ENCODE measurements at places on chromosomes 12 and 14.

GRCh38 chr12:47797441-47797840, 22.3 kb downstream of the HDAC7 start:
- DNase-seq, result no peak

DNA sequence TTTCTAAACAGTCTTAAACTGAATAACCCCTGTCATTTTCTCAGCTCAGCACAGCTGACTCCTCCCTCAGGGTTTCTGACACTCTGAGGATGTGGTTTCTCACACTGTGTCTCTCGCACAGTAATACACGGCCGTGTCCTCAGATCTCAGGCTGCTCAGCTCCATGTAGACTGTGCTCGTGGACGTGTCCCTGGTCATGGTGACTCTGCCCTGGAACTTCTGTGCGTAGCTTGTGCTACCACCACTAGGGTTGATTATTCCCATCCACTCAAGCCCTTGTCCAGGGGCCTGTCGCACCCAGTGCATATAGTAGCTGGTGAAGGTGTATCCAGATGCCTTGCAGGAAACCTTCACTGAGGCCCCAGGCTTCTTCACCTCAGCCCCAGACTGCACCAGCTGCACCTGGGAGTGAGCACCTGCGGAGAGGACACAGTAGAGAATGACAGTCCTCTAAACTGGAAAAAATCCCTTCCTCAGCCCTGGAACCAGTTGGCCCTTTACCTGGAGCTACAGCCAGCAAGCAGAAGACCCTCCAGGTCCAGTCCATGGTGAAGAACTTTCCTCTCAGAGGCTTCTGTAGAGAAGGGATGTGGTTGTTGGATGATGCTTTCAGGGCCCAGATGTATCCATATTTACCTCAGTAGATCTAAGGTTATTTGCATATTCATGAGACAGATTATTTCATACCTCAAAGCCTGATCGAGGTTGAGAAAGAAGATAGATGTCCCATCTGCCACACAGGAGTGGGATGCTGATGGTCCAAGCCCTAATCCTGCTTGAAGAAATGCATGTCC, 984.8 kb downstream of the TMEM121 start:
- DNase-seq, result no peak

GRCh38 chr14:81161088-81161487, 59.7 kb downstream of the GTF2A1 start:
- DNase-seq, result no peak

DNA sequence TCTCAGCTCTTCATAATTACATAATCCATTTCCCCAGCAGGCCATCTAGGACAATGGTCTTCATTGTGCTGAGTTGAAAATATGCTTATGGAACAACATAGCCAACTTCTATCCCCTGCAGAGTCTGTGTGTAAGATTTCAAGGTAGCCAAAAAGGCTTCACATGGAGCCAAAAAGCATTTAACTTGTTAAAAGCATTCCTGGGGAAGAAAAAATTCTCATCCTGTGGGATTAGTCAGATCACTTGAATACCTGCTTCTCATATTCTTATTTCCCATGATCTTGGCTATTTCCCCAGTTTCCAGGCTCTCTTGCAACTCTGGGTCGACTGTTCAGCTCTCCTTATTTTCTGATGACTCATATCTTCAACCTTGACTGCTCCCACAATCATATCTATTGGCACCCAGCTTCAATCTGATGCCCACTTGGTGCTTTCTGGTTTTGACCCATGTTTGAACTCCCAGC, 178.9 kb downstream of the KLHL28 start:
- no peak for DNase-seq

DNA sequence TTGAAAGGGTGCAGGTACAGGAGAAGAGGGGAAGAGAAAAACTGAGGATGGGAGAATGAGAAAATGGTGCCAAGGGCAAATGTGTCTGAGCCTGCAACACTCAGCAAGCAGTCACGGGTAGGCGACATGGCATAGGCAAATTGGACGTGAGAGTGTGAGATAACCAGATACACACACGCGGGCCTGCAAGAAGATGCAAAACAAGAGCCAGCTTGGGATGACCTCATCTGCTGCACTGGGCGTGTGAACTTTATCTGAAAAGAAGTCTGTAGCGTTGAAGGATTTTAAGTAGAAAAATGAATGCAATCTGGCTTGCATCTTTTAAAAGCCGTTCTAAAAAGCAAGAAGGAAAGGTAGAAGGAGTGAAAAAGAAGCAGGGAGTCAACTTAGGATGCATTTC, 160.4 kb downstream of the NTF3 start:
- no peak for DNase-seq

GRCh38 chr12:70393787-70394499, 27.9 kb downstream of the KCNMB4 start:
- DNase-seq, result no peak

GRCh38 chr12:45725631-45726602, 3.6 kb upstream of the ARID2 start:
- peak; percentile 34 for DNase-seq

DNA sequence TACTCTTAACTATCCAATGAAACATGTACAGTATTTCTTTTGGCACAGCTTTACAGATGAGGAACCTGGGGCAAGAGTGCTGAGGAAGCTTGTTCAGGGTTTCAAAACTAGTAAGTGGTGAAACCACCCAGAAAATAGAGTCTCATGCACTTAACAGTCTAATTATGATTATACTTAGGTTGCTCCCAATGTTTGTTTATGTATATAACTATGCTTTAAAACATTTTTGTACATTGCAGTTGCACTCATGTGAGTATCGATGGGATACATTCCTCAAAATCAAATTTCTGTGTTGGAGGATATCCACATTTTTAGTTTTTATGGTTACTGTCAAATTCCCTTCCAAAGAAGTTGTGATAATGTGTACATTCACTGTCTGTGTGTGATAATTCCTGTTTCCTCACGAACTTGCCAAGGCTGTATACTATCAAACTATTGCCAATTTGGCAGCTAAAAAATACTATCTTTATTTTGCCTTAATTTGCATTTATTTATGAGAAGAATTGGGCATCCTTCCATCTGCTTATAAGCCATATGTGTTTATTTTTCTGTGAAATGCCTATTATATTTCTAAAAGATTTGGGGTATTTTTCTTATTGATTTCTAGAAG, 143.9 kb upstream of the SSTR1 start:
- no peak for DNase-seq

DNA sequence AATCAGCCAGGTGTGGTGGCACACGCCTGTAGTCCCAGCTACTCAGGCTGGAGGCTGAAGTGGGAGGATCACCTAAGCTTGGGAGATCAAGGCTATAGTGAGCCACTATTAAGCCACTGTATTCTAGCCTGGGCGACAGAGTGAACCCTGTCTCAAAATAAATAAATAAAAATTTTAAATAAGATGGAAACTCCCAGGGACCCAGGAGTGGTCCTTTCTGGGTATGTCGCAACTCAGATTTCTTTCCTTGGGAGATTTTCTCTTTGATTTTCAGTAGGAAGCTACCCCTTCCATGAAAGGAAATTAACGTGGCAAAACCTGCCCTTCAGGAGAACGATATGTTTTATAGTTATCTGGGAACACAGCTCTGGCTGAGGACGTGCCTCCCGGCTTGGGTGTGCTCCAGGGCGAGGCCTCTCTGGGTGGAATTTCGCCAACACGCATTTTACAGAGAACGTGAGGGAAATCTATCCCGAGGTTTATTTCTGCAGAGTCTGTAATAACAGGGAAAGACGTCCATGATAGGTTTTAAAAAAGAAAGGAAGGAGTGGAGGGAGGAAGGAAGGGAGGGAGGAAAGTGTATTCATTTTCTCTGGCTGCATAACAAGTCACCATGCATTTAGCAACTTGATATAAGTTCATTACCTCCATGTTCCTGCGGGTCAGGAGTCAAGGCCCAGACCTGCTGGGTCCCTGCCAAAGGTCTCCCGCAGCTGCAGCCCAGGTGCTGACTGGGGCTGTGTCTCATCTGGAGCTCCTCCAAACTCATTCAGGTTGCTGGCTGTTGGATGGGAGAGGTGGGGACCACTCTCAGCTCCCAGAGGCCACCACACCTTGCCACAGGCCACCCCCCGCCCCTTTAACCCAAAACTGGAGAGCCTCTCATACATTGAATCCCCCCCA, 80.6 kb upstream of the GSC start:
- no peak for DNase-seq

- DNase-seq, result no peak
Measured at GRCh38 chr14:67961676-67962075, 142.1 kb downstream of the RAD51B start.

- no peak for DNase-seq
Measured at GRCh38 chr14:70655110-70655826, 13.6 kb downstream of the TTC9 start.

DNA sequence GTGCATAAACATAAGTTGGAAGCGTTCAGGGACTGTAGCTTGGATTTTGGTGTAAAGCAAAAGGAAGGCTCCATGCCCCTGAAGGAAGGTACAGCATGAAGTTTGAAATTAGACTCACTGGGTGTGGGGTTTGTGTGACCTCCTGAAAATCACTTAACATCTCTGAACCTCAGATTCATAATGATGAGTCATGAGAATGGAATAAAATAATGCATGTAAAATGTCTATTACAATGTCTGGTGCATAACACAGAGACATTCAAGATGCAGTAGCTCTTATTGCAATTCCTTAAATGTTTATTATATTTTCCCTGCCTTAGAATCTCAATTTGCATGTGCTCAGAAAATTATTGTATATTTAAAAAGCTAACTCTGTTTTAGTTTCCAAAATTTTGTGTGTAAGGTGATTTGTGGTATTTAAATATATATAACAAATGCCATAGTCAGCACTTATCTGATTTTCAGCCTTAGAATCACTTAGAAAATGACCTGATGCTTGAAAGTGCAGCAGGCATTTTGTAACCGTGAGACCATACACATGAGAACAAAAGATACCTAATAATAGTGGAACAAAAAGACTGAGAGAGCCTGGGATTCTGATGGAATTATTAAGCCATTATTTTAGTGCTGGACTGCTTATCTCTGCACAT, 66.3 kb downstream of the E2F7 start:
- DNase-seq, result no peak

DNA sequence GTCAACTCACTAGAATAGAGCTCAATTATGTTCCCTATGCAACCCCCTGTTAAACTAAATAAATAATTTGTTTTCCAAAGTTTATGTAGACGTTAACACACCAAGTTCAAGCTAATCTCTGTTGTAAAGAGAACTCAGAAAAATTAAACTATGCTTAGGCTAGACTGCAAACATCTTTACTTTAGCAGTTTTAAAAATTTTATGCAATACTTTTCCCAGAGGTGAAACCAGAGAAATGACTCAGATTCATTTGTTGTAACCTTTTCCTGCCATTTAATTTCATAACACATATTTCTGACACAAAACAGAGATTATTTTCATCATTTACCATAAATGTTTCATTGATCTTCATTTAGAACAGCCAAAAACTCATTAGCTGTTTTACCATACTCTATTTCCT, 27.4 kb downstream of the ABCC9 start:
- no peak for DNase-seq

DNA sequence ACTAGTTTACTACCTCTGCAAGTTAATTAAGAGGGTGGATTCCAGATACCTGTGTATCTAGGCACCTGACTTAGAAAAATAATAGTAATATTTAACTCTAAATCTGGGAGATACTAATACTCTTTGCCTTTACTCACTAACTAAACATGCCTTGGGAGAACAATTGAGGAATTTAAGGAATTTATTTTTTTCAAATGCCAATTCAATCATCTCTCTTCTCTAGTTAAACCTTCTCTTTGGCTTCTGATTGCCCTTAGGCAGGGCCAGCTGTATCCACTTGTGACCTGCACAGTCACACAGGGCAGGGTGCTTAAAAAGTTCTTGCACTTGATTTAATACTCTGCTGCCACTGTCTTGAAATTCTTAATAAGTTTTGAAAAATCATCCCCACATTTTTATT, 142.4 kb downstream of the PLCZ1 start:
- no peak for DNase-seq

DNA sequence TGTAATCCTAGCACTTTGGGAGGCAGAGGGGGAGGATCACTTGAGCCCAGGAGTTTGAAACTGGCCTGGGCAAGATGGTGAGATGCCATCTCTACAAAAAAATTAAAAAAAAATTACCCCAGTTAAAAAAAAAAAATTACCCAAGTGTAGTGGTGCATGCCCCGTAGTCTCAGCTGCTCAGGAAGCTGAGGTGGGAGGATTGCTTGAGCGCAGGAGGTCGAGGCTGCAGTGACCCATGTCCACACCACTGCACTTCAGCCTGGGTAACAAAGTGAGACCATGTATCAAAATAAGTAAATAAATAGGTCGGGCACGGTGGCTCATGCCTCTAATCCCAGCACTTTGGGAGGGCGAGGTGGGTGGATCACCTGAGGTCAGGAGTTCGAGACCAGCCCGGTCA, 128.8 kb downstream of the VRK1 start:
- DNase-seq, result no peak

DNA sequence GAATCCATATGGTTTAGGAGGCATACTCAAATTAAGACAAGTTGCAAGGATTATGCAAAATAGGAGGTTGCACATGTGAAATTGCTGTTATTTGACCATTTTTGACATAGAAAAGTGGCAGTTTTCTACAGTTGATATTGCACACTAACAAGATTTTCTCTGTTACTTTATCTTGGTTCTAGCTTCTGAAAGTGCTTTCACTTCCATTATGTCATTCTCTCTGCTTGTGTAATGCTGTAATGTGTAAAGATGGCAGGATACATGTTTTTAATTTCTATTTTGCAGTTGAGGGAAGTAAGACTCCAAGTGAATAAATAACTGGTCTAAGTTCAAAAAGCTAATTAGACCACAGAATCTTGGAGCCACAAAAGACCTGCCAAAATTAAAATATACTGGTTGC, 60.6 kb downstream of the MYRFL start:
- DNase-seq, result no peak

DNA sequence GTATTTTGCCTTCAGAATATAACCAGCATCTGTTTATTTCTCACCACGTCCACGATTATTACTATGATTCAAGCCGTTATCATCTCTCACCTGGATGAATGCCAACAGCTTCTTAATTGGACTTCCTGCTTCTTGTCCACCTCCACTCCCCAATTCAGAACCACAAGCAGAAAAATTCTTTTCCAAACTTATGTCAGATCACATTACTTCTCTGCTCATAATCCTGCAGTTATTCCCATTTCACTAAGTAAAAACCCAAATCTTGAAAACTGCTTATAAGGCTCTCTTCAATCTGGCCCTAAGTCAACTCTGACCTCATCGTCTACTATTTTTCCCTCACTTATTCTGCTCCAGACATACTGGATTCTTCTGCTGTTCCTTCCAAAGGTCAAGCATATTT, 2.0 kb downstream of the CRY1 start:
- DNase-seq, result no peak

GRCh38 chr14:34857689-34858449, 17.3 kb downstream of the BAZ1A start:
- DNase-seq, result no peak
